ENCODE measurements at places on chromosomes 16 and 17.
A peak's percentile ranks its signal among the peaks of the same experiment; 100 is the strongest.

GRCh38 chr17:69452664-69453260 is 38.3 kb downstream of the MAP2K6 start:
- no peak for DNase-seq

- peak; percentile 23 for DNase-seq
Observed at GRCh38 chr16:29974291-29975133, 844 bp downstream of the TAOK2 start.

GRCh38 chr17:71572343-71572742 is 548.5 kb upstream of the SOX9 start:
- DNase-seq = no peak

DNA sequence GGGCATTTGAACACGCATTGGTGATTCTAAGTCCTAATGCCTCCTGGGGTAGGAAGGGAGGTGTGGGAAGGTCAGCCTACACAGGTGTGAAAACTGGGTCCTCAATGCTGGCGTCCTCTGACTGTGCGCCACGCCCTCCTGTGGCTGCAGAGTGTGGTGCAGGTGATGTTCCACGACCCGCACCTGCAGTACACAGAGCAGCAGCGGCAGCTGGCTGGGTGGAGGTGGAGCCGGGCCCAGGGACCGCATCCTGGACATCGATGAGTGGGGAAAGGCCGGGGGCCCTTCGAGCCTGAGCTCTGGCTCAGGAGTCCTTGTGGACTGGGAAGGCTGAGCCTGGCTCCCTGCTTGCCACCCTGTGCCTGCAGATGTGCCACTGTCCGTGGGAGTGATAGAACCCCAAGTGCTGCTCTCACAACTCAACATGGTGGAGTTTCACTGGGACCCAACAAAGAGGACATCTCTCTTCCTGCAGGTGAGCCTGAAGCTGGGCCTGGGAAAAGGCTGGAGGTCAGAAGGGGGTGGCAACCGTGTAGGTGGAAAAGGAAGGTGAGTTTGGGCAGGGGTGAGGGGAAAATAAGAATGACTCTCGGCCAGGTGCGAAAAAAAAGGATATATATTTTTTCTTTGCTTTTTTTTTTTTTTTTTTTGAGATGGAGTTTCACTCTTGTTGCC is 14.0 kb upstream of the STAC2 start:
- DNase-seq = peak; percentile 82

DNA sequence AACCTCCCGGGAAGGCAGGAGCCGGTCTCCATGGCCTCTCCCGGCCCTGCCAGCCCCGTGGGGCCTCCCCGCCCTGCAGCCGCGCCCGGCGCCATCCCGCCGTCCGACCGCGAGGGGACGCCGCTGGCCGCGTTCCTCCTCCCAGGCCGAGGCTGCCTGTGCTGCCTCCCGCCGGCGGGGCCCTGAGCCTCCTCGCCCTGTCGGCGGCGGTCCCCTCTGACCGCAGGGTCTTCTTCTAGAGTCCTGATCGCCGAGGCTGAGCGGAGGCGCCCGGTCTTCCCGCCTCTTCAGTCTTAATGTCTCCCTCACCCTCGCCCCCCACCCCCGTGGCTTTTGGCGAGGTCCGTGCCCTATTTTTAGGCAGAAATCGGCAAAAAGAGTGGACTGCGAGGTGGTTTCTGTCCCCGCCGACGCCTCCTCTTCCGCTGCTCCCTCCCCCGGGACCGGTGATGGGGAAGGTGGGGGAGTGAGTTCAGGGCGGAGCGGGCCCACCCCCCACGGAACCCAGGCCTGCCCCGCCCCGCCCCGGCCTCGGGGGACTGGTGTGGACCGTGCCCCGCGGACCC is 794 bp upstream of the CPNE7 start:
- DNase-seq = peak; percentile 37

DNA sequence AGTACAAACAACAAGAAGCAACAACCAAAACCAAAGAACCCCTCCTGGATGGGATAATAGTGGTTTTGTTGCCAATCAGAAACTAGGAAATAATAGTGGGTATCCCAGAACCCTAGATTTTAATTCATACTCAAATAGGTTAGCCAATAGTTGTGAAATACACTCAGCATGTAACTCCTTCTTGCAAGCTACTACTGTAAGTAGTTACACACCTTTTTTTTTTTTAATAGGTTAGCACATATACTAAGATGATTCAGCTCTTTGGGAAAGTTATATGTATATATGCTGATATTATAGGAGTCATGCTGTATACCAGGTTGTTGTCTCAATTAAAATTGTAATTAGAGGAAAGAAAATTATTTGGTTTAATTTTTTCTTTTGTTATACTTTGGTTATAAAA is 92.5 kb upstream of the HAS3 start:
- DNase-seq = no peak

GRCh38 chr17:7225711-7226331 is 6.1 kb downstream of the ACADVL start:
- DNase-seq = no peak

GRCh38 chr16:19223235-19224170 is 55.5 kb downstream of the SYT17 start:
- DNase-seq = no peak

GRCh38 chr17:48592577-48592976 is 1.0 kb downstream of the HOXB5 start:
- no peak for DNase-seq

DNA sequence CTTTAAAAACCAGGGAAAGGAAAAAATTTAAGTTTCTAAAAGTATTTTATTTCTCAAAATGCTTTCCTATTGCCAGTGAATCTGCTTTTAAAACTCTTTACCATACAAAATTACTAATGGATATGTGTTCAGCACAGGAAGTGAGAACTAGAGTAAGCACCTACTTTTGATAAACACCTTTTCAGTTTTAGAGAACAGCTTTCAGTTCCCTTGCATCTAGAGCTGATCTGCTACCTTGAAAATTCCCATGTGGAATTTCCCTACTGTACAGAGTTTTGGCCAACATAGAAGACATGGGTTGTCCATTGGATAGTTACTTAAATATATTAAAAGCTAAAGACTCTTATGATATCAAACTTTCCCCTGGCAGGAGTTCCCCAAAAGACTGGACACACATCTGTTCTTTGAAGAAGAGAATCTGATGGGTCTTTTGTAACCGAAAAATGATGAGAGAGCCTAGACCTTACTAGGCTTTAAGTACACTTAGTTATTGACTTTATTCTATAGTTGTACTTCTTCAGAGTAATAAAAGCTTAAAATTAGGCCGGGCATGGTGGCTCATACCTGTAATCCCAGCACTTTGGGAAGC is 112.1 kb upstream of the CNTNAP4 start:
- no peak for DNase-seq

DNA sequence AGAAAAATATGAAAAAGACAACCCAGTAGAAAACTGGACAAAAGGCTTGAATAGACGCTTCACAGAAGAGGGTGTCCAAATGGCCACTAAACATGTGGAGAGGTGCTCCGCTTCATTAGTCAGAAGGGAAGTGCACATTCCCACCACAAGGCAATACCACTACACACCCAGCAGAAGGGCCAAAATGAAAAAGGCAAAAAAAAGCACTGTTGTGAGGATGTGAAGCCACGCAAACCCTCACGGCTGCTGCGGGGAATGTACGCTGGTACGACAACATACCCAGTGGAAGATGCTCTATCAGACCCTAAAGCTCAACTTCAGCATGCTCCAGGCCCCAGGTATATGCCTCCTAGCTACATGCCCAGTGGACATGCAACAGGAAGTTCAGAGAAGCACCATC is 17.0 kb downstream of the PIK3R5 start:
- DNase-seq = no peak

GRCh38 chr17:79354173-79354820 is 256.6 kb downstream of the RBFOX3 start:
- DNase-seq = no peak

DNA sequence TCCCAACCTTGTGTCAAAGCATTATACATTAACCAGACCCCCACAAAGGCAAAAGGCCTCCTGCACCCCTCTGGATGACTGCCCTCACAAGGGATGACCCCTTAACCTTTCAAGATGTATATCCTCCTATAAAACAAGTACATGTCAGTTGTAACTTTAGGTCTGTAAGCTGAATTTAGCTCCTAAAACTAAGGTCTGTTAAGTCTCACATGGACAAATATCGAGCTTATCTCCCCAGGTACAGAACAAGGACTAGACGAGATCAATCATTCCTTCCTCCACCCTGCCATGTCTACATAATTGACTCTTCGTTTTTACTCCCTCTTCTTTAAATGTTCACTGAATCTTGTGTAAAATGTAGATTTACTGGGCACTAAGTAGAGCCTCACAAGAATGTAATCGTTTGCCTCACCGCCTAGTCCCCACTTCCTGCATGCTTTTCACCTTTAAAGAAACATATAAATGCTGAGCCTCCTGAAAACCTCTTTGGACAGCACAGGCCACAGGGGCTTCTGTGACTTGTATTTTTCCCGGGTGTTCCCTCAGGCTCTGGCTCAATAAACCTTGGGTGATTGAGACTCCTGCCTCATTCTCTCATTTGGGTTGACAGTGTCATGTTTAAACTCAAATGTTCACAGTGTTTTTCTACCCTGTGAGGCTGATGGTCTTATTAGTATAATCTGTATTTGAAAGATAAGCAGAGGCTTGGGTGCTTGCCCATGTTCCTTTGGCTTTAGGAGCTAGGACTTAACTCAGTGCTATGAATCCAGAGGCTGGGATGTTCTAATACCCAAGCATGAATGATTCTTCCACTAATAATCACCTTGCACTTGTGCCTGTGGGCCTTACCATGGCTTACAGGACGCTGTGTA is 37.6 kb downstream of the MMD start:
- DNase-seq = no peak

DNA sequence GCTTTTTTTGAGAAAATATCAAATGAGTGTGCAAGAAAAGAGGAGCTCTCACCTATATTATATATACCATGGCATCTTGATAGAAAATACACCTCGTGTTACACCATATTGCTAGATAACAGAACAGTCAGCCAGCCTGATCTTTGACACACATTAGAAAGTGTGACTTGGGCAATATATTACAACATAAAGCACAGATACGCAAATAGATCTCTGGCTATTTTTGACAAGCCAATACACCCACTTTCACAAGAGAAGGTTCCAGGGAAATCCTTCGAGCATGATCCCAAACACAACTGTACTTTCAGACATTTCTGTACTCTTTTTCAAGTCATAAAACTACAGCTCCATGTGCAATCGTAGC is 9.4 kb downstream of the GGA2 start:
- no peak for DNase-seq

GRCh38 chr17:67359960-67360791 is 6.2 kb downstream of the PSMD12 start:
- peak; percentile 78 for DNase-seq

GRCh38 chr16:83542491-83542890 is 265.3 kb upstream of the HSBP1 start:
- DNase-seq = no peak
